Neural crest cell (in vitro differentiated cells): ENCODE measurements at places on chromosomes 5 and 9. TPM values are rescaled to one million over a fixed set of nuclear protein-coding genes. Genes with fewer than 3 reads are reported as not detected.

Gene ACSL6
- total RNA-seq: 0.84 and 1.7 TPM in 2 replicates

Gene CD14
- total RNA-seq: 0.28 and 0.55 TPM in 2 replicates

Gene PCDHAC1
- total RNA-seq: 4.1 and 4.4 TPM in 2 replicates

Gene DOK3
- 10.5 and 11.4 TPM in 2 replicates for total RNA-seq

DNA sequence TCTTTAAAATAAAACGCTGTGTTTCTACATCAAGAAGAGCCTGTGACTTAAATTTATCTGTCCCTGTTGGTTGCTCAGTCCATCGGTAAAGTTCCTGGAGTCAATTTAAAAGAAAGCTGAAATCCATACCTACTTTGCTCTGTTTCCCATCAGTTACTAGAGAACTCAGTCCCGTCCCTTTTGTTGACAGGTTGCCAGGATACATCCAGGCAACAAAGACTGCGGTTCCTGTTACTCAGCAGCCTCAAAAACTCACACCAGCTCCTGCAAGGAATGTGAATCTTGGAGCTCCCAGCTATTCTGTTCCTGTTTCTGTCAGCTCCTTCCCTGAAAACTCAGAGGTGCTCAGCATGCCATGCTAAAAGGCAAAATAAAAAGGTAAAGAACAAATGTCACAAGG lies at the start of gene ZNF474:
ZNF474 (plus strand) TSS at position 241 of the 400 bp plus-strand sequence. CDS start 22,445 bp downstream, outside the sequence.
- H3K4me3 ChIP-seq: no peak within 1 kb of the TSS
- H3K27me3 ChIP-seq: peaks cover 2% of the 10 kb centered on the region
- DNase-seq: peak; percentile 3
- H3K36me3 ChIP-seq: no peaks in the 10 kb centered on the region
- peaks cover 10% of the 10 kb centered on the region for H3K4me1 ChIP-seq

- peaks cover 4% of the 10 kb centered on the region for H3K36me3 ChIP-seq
- peaks cover 80% of the 10 kb centered on the region for H3K4me1 ChIP-seq
- H3K4me3 ChIP-seq: peak overlapping the region; percentile 36
- H3K27ac ChIP-seq: no peak overlapping the region
- no peak for DNase-seq
These were observed 6.6 kb downstream of the ZNF618 start for GRCh38 chr9:113882636-113883164.

DNA sequence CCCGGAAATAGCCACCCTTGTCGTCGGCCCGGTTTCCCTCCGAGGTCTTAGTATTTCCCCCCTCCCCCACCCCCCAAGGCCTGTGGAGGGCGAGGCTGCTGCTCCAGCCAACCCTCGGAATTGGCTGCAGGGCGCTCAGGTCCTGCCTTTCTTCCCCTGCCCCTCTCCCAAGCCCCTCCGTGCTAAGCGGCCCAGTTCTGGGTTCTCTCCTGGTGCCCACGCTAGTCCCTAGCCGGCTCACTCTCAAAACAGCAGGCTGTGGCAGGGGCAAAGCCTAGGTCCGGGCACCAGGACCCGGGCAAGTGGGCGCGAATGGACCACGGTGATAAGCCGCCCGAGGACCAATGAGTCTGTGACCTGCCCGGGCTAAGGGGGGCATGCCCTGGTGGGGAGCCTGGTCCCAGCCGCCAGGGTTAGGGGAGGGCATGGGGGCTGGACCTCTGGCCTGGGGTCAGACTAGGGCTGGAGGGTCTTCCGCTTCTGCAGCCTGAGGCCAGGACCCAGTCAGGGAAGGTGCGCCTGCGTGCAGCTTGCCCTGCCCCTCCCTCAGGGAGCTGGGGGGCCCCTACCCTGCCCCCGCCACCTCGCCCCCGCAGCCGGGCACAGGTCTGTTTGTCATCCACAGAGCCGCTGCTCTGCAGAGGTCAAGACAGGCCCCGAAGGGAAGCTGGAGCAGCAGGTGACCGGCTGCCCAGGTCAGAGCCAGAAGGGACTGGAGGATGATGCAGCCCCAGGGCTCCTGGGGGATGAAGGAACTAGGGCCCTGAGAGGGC lies 5.0 kb upstream of the IRX4 start:
- H3K27me3 ChIP-seq: peaks cover 86% of the 10 kb centered on the region
- no peak for DNase-seq
- H3K36me3 ChIP-seq: no peaks in the 10 kb centered on the region
- peaks cover 32% of the 10 kb centered on the region for H3K4me1 ChIP-seq

DNA sequence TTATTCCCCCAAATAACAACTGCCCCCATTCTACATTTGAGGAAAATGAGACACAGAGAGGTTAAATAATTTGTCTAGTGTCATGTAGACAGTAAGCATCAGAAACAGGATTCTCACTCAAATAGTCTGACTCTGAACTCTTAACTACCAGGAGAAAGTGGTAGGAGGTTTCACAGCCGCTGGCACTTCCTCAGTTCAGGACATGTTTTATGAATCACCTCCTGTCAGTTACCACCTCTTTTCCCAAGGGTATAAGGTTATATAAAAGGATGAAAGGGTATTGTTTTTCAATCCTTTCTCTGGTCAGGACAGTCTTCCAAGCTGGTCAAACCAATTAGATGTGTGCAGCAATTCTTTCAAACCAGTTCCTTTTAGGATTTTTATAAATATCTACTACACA lies 52.1 kb downstream of the TSSK1B start:
- no peak overlapping the region for H3K4me3 ChIP-seq
- no peak overlapping the region for H3K27ac ChIP-seq
- DNase-seq: no peak
- no peaks in the 10 kb centered on the region for H3K4me1 ChIP-seq
- H3K36me3 ChIP-seq: no peaks in the 10 kb centered on the region
- no peaks in the 10 kb centered on the region for H3K27me3 ChIP-seq

GRCh38 chr5:56683281-56683680 lies 132.1 kb upstream of the MAP3K1 start:
- no peak overlapping the region for H3K4me3 ChIP-seq
- no peaks in the 10 kb centered on the region for H3K27me3 ChIP-seq
- H3K27ac ChIP-seq: no peak overlapping the region
- H3K4me1 ChIP-seq: peaks cover 8% of the 10 kb centered on the region
- no peak for DNase-seq
- no peaks in the 10 kb centered on the region for H3K36me3 ChIP-seq
